ENCODE measurements at places on chromosomes 4 and X. TPM values are rescaled to one million over a fixed set of nuclear protein-coding genes. Genes with fewer than 3 reads are reported as not detected.

USP53 gene
- total RNA-seq: 165 TPM

F8A3 gene
- total RNA-seq: 40.8 TPM

TMEM150C gene
- total RNA-seq: 0.37 TPM

FAM47E gene
- 7.8 TPM for total RNA-seq

WDR1 gene
- 231 TPM for total RNA-seq

GRCh38 chr4:3302173-3302785, 9.5 kb downstream of the RGS12 start:
- DNase-seq: no peak

GRCh38 chr4:2871466-2871865, 27.8 kb downstream of the ADD1 start:
- no peak for DNase-seq

GRCh38 chr4:140689623-140690022, 66.6 kb downstream of the TBC1D9 start:
- DNase-seq: no peak

DNA sequence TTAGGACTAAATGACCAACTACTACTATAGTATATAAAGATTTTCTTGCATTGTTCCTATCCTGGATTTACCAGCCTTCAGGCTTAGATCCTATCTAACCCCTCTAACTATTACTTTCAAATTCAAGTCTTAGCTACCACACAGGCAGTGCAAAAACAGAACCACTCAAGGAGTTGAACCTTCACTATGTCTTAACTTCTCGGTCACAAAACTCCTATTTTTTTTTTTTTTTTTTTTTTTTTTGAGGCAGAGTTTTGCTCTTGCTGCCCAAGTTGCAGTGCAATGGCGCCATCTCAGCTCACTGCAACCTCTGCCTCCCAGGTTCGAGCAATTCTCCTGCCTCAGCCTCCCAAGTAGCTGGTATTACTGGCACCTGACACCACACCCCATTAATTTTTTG, 6.3 kb upstream of the FAM200B start:
- no peak for DNase-seq

GRCh38 chrX:13764765-13765164, 30.2 kb downstream of the OFD1 start:
- no peak for DNase-seq

GRCh38 chr4:130850019-130850524, 1754.1 kb downstream of the C4orf33 start:
- DNase-seq: peak; percentile 14

DNA sequence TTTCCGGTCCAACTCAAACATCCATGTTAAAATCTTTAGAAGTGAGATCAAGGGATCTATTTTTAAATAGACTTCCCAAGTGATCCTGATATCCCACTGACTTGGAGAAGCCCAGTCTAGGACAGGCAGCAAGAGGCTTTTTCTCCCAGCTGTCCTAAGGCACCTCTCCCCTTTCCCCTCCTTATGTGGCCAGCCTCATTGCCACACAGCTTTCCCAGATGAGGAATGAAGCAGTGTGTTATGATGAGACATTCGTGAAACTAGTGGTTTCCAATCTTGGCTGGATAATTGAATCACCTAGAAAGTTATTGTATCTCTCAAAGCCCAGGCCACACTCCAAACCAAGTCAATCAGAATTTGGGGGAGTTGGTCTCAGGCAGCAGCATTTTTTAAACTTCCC, 16.8 kb upstream of the HSD17B13 start:
- DNase-seq: no peak

- peak; percentile 11 for DNase-seq
Measured at GRCh38 chrX:39689376-39690104, 408.2 kb downstream of the BCOR start.

DNA sequence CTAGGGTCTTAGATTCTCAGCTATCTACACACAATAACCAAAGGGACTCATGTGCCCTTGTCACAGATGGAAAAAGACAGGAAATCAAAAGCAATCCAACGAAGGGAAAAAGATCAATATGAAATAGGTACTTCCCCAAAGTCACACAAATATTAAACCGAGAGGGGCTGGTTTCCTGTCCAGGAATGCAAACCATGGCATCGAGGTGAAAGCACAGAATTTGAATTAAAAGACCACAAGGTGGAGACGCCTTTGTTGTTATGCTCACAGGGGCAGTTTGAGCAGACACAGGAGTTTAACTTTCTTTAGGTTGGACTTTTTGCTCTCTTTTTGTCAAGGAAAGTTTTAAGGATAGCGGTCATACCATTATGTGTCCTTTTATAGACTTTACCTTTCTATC, 14.3 kb downstream of the H2BW1 start:
- DNase-seq: no peak

DNA sequence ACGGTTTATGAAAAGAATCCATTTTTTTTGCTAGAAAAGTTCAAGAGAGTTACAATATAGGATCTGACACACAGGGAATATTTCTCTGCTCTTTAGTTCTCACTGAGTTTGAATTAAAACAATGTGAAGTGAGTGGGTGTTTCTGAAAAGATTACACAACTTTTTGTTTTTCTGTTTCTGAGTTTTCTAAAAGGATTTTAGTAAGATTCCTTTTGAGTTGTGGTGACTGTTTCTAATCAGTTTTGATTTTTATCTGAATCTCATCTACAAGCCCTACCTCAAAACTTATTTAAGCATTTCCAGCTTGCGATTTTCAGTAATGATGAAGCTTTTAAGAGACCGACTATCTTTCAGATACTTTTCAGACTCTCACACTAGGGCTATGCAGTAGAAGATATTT, 141.7 kb downstream of the GPAT3 start:
- no peak for DNase-seq

DNA sequence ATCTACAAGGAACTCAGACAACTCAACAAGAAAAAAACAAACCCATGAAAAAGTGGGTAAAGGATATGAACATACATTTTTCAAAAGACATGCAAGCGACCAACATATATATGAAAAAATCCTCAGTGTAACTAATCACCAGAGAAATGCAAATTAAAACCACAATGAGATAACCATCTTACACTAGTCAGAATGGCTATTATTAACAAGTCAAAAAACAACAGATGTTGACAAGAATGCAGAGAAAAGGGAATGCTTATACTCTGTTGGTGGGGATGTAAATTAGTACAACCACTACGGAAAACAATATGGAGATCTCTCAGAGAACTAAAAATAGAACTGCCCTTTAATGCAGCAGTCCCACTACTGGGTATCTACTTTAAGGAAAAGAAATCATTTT, 12.1 kb downstream of the NIPAL1 start:
- no peak for DNase-seq

DNA sequence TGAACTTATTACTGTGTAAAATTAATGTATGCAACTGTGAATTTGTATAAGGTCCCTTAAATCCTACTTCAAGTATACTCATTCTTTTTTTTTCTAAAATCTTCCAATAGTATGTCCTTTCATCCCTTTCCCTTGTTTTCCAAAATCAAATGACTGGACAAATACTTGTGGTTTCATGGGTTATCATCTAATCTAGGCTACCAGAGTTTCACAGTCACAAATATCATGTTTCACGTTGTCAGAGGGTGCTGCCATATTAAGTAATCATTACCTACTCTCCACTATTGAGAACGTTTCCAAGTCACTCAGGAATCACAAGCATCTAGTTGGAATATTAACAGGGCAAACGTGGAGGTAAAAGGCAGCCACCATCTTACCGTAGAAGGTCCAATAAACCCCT, 1235.0 kb upstream of the TENM3 start:
- DNase-seq: no peak

GRCh38 chr4:8726344-8726851, 133.8 kb downstream of the CPZ start:
- peak; percentile 4 for DNase-seq

DNA sequence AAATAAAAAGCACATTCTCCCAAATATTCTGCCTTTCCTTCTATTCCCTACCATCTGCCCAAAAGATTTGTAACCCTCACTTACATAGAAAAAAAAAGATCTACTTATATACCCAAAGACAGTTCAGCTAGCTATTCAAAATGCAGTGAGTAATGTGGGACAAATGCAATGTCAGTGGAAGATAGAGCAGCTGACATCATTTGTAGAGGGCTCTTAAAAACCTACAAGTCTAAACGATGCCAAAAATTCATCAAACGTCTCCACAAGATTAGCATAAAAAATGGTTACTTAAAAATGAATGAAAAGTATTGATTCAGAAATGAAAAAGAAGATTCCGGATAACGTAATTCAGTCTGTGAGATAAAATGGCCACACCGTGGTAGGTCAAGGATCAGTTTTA, 96.5 kb downstream of the ASB9 start:
- DNase-seq: no peak

DNA sequence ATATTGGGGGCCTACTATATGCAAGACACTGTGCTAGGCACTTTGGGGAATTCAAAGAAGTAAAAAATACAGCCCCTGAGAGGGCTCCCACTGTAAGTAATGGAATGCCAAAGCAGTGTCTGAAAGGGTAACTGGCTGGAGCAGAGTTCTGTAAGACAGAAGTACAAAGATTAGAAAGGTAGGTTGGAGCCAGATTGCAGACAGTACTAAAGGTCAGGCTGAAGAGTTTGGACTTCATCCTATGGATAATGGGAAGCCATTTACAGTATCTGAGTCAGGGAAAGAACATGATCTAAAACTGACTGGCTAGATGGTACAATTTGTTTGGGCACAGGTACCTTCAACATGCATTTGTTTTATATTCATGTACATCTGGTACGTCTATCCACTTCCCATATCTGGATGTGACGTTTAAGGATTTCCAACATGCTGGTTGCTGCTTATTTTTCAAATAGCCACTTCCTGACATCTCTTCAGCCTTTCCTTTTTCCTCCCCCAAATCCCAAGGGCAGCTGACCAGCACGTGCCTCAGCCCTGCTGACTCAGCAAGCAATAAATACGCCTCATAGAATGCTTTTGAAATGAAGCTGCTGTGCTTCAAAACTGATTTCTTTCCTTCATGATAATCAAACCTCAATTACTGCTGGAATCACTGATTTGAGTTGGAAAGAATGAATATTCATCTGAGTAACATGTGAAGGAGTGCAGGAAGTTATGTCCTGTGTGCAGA, 9.5 kb downstream of the ENOX2 start:
- no peak for DNase-seq

GRCh38 chr4:2432991-2433530, 14.3 kb downstream of the CFAP99 start:
- DNase-seq: no peak

DNA sequence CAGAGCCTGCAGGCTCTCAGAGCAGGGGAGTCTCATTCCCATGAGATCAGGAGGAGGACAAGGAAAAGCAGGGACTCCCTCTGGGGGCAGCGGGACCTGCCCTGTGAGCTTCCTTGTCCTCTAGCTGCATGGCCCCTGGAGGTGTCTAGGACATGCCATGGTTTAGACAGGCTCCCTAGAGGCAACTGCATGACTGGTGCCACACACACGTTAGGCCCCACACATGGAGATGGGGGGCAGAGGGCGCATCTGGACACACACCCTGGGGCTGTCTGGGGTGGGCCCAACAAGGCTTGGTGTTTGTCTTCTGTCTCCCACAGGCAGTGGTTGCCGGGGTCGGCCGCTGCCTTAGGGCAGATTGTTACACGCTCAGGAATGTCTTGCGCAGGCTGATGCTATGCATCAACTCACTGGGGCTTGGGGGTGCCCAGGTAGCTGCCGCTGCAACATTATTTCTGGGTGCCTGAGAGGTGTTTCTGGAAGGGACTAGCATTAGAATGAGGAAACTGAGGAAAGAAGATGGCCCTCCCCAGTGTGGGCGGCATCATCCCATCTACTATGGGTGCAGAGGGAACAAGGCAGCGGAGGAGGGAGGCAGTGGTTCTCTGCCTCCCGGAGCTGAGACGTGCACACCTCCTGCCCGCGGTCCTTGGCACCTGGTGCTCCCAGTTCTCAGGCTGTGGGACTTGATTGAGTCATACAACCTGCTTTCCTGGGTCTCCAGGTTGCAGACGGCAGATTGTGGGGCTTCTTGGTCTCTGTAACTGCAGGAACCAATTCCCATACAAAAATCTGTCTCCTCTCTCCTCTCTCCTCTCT, 32.1 kb upstream of the GPR78 start:
- no peak for DNase-seq

DNA sequence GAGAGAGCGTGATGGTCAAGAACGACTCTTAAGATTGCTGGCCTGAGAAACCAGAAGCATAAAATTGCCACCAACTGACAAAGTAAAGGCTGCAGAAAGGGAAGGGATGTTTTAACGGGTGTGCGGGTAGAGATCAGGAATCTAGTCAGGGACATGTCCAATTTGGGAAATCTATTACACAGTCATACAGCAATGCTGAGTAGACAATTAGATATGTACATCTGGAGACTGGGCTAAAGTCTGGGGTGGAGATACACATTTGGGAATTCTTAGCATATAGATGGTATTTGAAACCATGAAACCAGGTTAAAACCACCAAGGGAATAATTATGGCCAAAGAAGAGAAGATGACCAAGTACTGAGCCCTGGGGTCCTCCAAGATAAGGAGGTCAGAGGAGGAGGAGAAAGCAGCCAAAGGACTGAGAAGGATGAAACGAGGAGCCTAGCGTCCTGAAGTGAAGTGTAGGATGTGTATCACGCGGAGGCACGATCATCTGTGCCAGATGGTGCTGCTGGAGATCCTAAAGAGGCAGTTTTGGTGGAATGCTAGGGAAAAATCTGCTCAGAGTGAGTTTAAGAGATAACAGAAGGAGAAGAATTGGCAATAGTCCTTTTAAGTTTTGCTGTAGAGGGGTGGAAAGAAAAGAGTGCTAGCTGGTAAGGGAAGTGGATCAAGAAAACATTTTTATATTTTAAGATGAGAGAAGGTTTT, 36.5 kb downstream of the SEC24D start:
- DNase-seq: no peak

DNA sequence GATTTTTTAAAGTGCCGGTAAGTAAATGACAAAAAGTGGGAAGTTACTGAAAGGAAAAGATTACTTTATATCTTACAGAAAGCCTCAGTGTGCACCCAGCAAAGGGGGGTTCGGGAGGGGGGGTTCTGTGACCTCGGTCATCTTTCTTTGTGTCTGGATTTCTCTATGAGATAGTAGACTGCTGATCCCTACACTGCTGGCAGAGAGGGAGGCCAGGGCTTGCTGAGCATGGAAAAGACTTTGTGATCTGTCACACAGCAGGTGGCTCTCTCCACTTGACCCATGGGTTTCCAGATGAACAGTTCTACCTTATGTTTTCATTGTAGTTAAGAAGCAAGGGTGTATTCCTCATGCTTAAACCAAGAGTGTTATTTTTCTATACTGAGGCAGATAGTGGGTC, 475.6 kb downstream of the PCDH10 start:
- DNase-seq: no peak

DNA sequence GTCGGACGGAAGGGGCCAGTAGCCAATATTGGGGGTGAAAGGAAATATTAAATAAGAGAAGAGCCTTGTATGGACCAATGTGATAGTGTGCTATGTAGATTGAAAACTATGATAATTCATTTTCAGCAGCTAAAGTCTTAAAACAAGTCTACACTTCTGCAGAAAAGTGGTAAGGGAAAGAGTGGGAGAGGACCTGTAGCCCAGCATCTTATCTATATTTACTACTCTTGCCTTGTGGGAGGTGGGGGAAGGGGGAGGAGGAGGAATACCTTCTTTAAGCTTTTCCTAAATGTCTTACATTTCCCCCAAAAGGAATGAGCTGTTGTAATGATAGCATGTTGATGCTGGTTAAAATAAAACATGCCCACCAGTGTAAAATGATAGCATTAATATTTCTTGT, 220.0 kb upstream of the SPRY1 start:
- no peak for DNase-seq
